Activated CD4-positive, alpha-beta T cell treated with anti-CD3 and anti-CD28 coated beads, Interleukin-2, amount 10 ng/mL, durations not matched to agents 7 days and 5 days (primary cell): ENCODE measurements at places on chromosomes 1 and 21.

DNA sequence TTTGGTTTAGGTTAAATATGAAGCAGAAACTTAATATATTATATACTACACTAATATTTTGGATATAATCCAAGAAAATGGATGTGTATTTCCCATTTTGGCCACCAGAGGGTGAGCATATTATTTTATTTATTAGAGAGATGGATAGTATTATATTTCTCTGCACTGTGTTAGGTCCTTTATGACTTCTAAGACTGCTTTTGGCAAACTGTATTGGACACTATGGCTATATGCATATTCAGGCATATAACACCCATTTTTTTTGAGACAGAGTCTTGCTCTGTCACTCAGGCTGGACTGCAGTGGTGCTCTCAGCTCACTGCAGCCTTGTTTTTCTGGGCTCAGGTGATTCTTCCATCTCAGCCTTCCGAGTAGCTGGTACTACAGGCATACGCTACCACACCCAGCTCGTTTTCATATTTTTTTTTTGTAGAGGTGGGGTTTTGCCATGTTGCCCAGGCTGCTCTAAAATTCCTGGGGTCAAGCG lies 17.8 kb upstream of the PGM1 start:
- H3K4me3 ChIP-seq = no peak overlapping the region
- H3K36me3 ChIP-seq = no peaks in the 10 kb centered on the region
- H3K4me1 ChIP-seq = no peaks in the 10 kb centered on the region
- peak; percentile 15 for DNase-seq
- no peak overlapping the region for H3K27ac ChIP-seq
- no peaks in the 10 kb centered on the region for H3K27me3 ChIP-seq

DNA sequence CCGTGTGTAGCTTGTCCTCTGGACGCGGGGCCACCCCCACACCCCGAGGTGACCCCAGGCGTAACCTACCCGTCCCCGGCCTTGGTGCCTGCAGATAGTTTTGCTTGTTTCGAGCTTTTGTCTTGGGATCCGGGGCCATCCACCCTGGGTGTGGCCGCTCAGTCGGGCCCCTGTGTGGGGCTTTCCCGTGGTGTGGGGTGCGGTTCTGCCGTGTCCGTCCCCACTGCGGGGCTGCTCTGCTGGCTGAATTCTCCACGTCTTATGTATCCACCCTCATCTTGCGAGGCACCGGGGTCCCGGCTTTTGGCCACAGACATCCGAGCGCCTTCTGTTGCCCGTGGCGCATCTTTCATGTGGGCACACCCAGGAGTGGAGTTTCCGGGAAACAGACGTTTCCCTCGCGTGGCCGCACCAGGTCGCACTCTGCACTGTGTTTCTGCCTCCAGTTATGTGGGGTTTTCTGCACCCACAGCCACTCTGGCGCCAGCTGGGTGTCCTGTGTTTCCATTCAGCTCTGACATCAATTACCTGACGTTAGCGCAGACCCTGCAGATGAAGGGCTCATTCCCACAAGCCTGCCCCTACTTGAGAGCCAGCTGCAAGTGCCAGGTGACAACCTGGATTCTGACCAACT lies 64.9 kb downstream of the PRKCZ start:
- H3K27me3 ChIP-seq = no peaks in the 10 kb centered on the region
- H3K27ac ChIP-seq = no peak overlapping the region
- DNase-seq = no peak
- H3K36me3 ChIP-seq = peaks cover 1% of the 10 kb centered on the region
- no peak overlapping the region for H3K4me3 ChIP-seq
- H3K4me1 ChIP-seq = peaks cover 5% of the 10 kb centered on the region

- DNase-seq = peak; percentile 69
- H3K4me3 ChIP-seq = peak within 1 kb of the TSS; percentile 96
- peaks cover 48% of the 10 kb centered on the region for H3K36me3 ChIP-seq
- H3K27me3 ChIP-seq = no peaks in the 10 kb centered on the region
- peak within 1 kb of the TSS; percentile 98 for H3K27ac ChIP-seq
Observed at GRCh38 chr1:153535242-153536011, at the start of gene S100A6. S100A6 (minus strand) TSS chr1:153535991; CDS start chr1:153535339, 652 bp downstream.

DNA sequence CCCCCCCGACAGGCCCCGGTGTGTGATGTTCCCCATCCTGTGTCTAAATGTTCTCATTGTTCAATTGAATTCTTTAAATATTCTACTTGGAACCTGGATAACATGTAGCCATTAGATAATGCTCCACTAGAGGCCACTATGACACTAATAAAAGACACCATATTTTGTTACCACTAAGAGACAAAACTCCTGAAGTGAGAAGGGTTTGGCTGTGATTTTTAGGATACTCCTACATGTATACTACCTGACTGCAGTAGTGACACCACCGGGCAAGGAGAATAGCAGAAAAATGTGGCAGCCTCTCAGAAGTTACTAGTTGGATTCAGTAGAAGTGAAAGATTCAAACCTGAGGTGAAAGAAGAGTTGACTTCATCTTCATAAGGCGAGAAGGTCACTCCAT lies 36.0 kb downstream of the F5 start:
- H3K27me3 ChIP-seq = no peaks in the 10 kb centered on the region
- DNase-seq = peak; percentile 25
- peaks cover 11% of the 10 kb centered on the region for H3K4me1 ChIP-seq
- no peak overlapping the region for H3K27ac ChIP-seq
- H3K36me3 ChIP-seq = peaks cover 9% of the 10 kb centered on the region

- H3K27ac ChIP-seq = no peak overlapping the region
- DNase-seq = no peak
- H3K4me3 ChIP-seq = no peak overlapping the region
- H3K36me3 ChIP-seq = no peaks in the 10 kb centered on the region
- H3K27me3 ChIP-seq = no peaks in the 10 kb centered on the region
Observed at GRCh38 chr1:177571076-177571475, 398.8 kb downstream of the SEC16B start.

- no peaks in the 10 kb centered on the region for H3K27me3 ChIP-seq
- DNase-seq = no peak
- no peaks in the 10 kb centered on the region for H3K36me3 ChIP-seq
- no peak overlapping the region for H3K4me3 ChIP-seq
- H3K27ac ChIP-seq = no peak overlapping the region
Observed at GRCh38 chr1:198018529-198018928, 101.4 kb downstream of the LHX9 start.

DNA sequence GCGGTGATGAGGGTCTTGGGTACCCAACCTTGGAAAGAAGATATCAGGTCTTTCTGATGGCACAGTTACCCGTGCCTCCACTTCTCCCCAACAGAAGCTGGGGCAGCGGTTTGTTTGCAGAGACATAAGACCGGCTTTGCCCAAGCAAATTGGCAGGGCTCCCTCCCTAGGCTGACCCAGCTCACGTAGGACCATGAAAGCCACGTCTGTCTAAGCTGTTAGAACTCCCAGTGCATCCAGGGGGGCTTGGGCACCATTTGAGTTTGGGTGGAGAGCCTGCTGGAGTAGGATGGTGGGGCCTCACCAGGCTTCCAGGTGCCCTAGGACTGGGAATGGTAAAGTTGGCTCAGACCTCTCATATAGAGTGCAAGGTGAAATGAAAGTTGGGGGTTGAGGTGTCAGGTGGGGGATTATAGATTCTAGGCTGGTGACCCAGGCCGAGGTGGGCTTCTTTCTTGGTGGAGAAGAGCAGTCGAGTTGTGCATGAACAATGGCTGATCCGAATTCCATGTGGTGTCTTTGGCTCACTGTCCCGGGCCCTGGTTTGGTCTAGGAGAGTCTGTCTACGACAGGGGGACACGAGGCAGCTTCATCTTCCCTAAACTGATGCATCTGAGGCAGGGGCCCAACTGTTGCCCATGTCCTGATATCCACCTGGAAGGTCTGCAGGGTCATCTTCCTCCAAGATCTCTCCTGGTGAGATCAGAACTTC lies 3.4 kb downstream of the POU3F1 start:
- peaks cover 7% of the 10 kb centered on the region for H3K4me1 ChIP-seq
- no peak for DNase-seq
- H3K36me3 ChIP-seq = no peaks in the 10 kb centered on the region
- H3K27ac ChIP-seq = no peak overlapping the region

- no peak overlapping the region for H3K4me3 ChIP-seq
- no peaks in the 10 kb centered on the region for H3K27me3 ChIP-seq
- no peaks in the 10 kb centered on the region for H3K36me3 ChIP-seq
- peaks cover 4% of the 10 kb centered on the region for H3K4me1 ChIP-seq
Observed at GRCh38 chr1:238951809-238952208, 434.6 kb upstream of the CHRM3 start.

GRCh38 chr1:66490816-66491215 lies 43.1 kb upstream of the SGIP1 start:
- H3K27ac ChIP-seq = no peak overlapping the region
- no peaks in the 10 kb centered on the region for H3K36me3 ChIP-seq
- H3K4me1 ChIP-seq = no peaks in the 10 kb centered on the region
- H3K27me3 ChIP-seq = peaks cover 3% of the 10 kb centered on the region
- DNase-seq = no peak

- no peaks in the 10 kb centered on the region for H3K36me3 ChIP-seq
- H3K4me3 ChIP-seq = no peak overlapping the region
- DNase-seq = no peak
- peaks cover 17% of the 10 kb centered on the region for H3K4me1 ChIP-seq
- peaks cover 2% of the 10 kb centered on the region for H3K27me3 ChIP-seq
Observed at GRCh38 chr1:65418522-65419185, 1.8 kb upstream of the LEPR start.

DNA sequence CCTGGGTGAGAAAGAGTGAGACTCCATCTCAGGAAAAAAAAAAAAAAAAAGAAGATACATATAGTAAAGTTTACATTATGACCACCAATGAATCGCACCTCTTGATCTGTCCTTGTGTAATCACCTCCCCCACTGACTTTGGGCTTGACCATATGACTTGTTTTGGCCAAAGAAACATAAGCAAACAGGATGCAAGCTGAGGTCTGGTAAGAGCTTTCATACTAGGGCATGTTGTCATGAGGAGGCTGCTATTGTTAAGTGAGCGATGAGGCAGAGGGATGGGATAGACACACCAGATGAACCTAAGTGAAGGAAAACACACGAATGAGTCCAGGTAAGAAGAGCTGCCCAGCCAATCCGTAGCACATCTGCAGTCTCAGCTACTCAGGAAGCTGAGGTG lies 10.7 kb downstream of the ENAH start:
- no peaks in the 10 kb centered on the region for H3K36me3 ChIP-seq
- no peak overlapping the region for H3K4me3 ChIP-seq
- H3K4me1 ChIP-seq = no peaks in the 10 kb centered on the region
- no peak overlapping the region for H3K27ac ChIP-seq

DNA sequence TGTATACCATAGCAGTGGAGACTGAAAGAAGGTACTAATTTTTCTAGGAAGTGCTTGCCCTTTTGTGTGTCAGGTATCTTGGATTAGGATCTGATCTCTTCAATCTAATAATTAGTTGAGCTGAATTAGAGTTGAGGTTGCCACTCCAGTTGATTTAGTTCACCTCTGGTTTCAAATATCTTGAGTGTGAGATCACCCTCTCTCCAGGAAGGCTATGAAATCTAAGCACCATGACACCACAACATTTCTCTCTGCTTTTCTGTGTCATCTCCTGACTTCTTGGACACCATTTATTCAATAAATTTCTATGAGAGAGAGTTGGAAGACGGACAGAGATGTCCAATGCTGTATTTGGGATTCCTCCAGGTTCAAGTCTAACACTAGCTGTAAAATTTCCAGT lies 212.8 kb downstream of the DYRK1A start:
- no peak overlapping the region for H3K4me3 ChIP-seq
- H3K27ac ChIP-seq = no peak overlapping the region
- DNase-seq = no peak
- peaks cover 3% of the 10 kb centered on the region for H3K36me3 ChIP-seq
- H3K27me3 ChIP-seq = peaks cover 9% of the 10 kb centered on the region

- no peak overlapping the region for H3K27ac ChIP-seq
- DNase-seq = no peak
- no peaks in the 10 kb centered on the region for H3K36me3 ChIP-seq
- no peaks in the 10 kb centered on the region for H3K27me3 ChIP-seq
- H3K4me1 ChIP-seq = no peaks in the 10 kb centered on the region
- H3K4me3 ChIP-seq = no peak overlapping the region
Observed at GRCh38 chr1:11944358-11944931, 9.9 kb downstream of the PLOD1 start.

- no peaks in the 10 kb centered on the region for H3K27me3 ChIP-seq
- no peak for DNase-seq
Observed at GRCh38 chr1:74161497-74161896, 36.5 kb downstream of the LRRIQ3 start.

GRCh38 chr1:209529233-209529632 lies 54.3 kb upstream of the CAMK1G start:
- H3K27ac ChIP-seq = no peak overlapping the region
- no peak overlapping the region for H3K4me3 ChIP-seq
- no peaks in the 10 kb centered on the region for H3K36me3 ChIP-seq
- no peaks in the 10 kb centered on the region for H3K4me1 ChIP-seq
- H3K27me3 ChIP-seq = peaks cover 34% of the 10 kb centered on the region
- DNase-seq = no peak

GRCh38 chr1:153777648-153778047 lies 2.4 kb downstream of the SLC27A3 start:
- H3K36me3 ChIP-seq = peaks cover 16% of the 10 kb centered on the region
- no peaks in the 10 kb centered on the region for H3K27me3 ChIP-seq
- H3K27ac ChIP-seq = no peak overlapping the region
- no peak overlapping the region for H3K4me3 ChIP-seq
- peaks cover 39% of the 10 kb centered on the region for H3K4me1 ChIP-seq

DNA sequence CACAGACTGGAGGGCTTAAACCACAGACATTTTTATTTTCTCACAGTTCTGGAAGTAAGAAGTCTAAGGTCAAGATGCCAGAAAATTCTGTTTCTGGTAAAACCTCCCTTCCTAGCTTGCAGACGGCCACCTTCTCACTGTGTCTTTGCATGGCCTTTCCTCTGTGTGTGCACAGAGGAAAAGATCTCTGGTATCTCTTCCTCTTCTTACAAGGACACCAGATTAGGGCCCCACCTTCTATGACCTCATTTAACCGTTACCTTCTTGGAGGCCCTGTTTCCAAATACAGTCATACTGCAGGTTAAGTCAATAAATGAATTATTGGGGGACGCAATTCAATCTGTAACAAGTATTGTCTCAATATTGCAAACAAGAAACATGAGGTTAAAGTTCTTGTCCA lies 63.0 kb upstream of the PRDX6 start:
- H3K36me3 ChIP-seq = peaks cover 3% of the 10 kb centered on the region
- H3K27ac ChIP-seq = no peak overlapping the region
- peaks cover 14% of the 10 kb centered on the region for H3K4me1 ChIP-seq
- no peaks in the 10 kb centered on the region for H3K27me3 ChIP-seq
- DNase-seq = no peak
- H3K4me3 ChIP-seq = no peak overlapping the region

- H3K4me1 ChIP-seq = peaks cover 29% of the 10 kb centered on the region
- H3K4me3 ChIP-seq = no peak overlapping the region
- no peaks in the 10 kb centered on the region for H3K27me3 ChIP-seq
- no peak for DNase-seq
- no peak overlapping the region for H3K27ac ChIP-seq
Observed at GRCh38 chr1:150005606-150006005, 4.9 kb downstream of the OTUD7B start.

- DNase-seq = no peak
Observed at GRCh38 chr1:114154146-114154962, 685 bp upstream of the SYT6 start.

DNA sequence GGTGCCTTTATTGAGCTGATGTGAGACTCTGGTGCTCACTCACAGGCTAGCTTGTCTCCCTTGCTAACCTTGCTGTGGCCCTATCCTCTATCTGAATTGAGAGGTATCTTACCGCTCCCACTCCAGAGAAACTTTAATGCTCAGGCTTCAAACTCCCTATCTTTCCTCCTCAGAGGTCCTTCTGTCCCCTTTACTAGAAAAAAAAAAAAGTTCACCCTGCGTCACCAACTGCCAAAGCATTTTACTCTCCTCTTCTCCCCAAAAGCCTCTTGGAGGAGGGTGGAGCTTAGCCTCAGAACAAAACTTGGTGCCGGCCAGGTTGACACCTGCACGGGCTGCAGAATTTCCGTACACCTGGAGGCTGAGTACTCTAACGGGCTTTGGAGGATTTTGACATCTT lies 55.1 kb downstream of the ATP2B4 start:
- no peak overlapping the region for H3K4me3 ChIP-seq
- H3K27ac ChIP-seq = peak overlapping the region; percentile 86
- peaks cover 53% of the 10 kb centered on the region for H3K36me3 ChIP-seq
- no peaks in the 10 kb centered on the region for H3K27me3 ChIP-seq
- DNase-seq = no peak
